NCI-H2081 treated with DMSO at 0.1 percent for 48 hours (cell line): ENCODE measurements at places on chromosomes 16 and 17.

DNA sequence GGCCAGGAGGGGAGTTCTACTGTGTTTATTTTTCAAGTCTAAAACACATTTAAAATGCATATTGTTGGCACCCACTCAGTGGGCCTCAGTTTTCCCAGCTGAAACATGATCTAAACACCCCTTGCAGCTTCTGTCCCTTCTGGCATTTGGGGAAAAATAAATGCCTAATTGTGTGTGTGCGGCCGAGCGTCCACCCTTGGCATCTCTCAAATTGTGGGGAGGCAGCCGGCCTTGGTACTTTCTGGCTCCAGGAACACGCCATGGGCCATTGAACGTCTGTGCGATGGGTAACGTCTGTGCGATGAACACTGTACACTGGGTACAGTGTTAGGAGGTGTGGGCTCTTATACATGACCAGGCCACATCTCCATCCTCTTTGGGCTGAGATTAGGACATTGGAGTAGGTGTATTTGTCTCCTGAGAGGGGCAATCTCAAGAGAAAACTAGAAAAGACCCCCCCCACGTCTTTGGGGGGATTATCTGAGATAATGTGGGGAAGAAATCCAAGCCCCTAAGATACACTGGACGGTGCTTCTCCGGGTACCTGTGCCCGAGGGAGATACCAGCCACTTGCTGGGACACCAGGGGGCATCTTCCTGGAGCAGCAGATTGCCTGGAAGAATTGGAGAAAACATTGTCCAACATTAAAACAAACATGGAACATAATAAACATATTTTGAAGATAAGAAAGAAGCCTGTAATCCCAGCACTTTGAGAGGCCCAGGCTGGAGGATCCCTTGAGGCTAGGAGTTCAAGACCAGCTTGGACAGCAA lies 54.9 kb downstream of the RAB11FIP4 start:
- DNase-seq: no peak

- DNase-seq: no peak
Observed at GRCh38 chr16:74738113-74738541, 36.5 kb downstream of the FA2H start.

- DNase-seq: no peak
Observed at GRCh38 chr16:67430977-67431774, at the start of gene HSD11B2. Gene HSD11B2 (plus strand): TSS chr16:67431121. CDS start chr16:67431249, 128 bp downstream.

DNA sequence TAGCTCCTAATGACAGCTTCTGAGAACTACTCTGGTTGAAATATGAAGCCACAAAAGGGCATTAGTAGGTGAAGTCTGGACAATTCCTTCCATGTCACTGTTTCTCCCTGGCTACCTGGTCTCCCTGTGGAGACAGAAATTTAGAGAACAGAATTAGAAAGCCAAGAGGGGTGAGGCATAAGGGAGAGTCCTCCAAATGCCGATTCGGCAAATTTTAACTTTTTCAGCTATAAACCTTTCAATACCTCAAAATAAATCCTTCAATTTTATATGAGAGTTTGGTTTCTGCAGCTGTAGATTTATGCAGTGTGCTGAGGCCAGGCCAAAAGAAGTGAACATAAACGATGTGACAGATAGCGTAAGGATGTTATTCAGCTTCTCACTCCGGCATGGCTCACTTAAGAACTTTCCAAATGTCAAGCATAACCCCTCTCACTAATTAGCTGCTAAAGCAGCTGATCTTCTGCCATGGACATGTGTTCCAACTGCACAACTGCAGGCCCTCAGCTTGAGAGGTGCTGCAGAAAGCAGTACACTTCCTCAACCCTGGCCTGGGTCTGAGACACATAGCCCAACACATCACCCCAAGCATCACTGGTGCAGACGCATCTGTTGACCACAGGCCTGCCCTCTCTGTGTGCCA lies 247.9 kb upstream of the SOX9 start:
- no peak for DNase-seq

DNA sequence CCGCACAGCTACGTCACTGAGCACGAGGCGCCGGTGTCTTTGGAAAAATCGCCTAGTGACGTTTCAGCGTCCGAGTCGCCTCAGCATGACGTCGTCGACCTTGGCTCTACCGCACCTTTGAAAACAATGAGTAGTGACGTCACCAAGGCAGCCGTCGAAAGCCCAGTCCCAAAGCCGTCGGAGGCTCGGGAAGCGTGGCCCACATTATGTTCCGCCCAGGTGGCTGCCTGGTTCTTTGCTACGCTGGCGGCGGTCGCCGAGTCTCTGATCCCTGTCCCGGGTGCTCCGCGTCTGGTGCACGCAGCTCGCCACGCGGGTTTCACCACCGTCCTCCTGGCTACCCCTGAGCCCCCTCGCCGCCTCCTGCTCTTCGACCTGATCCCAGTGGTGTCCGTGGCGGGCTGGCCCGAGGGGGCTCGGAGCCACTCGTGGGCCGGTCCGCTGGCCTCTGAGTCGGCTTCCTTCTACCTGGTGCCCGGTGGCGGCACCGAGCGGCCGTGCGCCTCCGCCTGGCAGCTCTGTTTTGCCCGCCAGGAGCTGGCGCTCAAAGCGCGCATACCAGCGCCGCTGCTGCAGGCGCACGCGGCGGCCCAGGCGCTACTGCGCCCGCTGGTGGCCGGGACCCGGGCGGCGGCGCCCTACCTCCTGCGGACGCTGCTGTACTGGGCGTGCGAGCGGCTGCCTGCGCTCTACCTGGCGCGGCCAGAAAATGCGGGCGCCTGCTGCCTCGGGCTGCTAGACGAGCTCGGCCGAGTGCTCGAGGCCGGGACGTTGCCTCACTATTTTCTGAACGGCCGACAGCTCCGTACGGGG lies 1.5 kb downstream of the TMEM102 start:
- DNase-seq: no peak

GRCh38 chr16:83305092-83305491 lies 502.7 kb upstream of the HSBP1 start:
- no peak for DNase-seq

DNA sequence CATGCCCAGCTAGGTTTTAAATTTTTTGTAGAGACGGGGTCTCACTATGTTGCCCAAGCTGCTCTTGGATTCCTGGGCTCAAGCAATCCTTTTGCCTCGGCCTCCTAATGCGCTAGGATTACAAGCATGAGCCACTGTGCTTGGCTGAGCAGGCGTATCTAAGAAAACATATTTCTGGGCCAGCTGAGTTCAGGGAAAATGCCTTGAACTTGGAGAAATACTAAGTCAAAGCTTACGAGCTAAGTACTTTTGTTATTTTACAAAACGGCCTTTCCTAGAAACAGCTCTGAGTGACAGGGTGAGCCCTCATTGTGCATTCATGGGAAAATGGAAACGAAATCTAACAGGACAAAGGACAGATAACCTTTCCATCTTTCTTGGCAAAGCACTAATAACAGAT lies 24.7 kb downstream of the DNAI2 start:
- no peak for DNase-seq

- no peak for DNase-seq
Observed at GRCh38 chr17:28466521-28467048, 6.9 kb upstream of the SLC13A2 start.

- DNase-seq: no peak
Observed at GRCh38 chr17:77437017-77437416, 296.2 kb downstream of the SEC14L1 start.

DNA sequence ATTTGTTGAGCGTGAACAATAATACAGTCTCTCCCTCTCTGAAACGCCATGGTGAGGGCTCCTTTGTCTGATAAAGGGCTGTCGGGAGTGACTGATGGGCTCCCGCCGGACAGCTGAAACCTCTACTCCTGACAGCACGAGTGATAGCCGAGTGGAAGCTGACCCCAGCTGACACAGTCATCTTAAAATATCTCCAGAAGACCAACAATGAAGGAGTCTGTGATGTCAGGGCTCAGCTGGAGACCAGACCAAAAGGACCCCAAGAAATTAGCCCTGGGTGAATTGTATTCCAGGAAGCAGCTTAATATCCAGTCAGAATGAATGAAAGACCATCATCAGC lies 22.4 kb downstream of the CCDC182 start:
- DNase-seq: no peak

DNA sequence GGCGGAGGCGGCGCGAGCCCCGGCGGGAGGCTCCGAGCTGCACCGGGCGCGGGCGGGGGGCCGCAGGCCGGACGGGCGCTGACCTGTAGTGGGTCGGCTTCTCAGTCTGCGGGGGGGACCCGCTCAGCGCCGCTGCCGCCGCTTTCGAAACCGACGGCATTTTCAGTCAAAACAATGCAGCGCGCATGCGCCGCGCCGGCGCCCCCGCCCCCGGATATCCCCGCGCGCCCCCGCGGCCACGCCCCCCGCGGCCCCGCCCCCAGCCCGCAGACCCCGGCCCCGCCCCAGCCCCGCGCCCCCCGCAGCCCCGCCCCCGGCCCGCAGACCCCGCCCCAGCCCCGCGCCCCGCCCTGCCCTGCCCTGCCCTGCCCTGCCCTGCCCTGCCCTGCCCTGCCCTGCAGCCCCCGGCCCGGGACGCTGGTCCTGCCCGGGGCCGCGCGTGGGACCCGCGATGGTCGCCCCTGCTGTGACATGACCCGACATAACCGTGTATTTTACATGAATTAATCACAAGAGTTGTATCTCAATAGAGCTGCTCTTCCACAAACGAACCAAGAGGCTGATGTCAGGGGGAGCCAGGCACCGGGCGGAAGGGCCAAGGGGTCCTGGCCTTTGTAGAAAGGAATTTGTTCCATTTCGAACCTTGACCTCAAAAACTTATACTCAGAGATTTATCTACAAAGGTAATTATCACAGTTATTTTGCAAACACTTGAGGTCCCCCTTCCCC lies at the start of gene UNKL:
Gene UNKL (minus strand): TSS at position 173 of the 729 bp plus-strand sequence. CDS start 13 bp downstream, at position 160.
- no peak for DNase-seq

DNA sequence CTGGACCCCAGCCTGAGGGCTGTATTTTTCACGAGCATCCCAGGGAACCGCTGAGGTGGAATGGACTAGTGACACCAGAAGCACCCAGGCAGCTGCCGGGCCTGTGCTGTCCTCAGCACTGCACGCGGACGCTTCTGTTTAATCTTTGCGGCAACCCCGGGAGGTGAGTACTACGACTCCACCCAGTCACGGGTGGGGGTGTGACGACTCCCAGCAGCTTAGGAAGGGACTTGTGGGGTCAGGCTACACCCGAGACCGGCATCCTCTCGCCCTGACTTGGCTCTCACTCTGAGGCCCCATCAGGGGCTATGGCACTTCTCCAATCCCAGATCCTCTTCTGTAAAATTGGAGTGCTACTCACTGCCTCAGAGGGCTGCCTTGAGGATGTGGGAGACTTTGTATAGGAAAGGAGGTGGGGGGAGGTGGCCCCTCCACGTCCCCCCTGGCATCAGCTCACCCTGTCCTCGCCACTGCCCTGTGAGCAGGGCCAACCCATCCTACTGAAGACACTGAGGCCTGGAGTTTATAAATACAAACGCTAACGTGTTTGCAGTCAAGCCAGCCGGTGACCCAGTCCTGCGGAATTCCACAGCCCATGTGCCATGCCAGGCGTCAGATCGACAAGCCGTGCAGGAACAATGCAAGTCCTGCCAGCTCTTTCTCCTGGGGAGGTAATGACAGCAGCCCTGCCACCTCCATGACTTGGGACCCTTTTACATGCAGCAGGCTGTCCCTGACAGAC lies 44.4 kb downstream of the PPL start:
- DNase-seq: no peak

DNA sequence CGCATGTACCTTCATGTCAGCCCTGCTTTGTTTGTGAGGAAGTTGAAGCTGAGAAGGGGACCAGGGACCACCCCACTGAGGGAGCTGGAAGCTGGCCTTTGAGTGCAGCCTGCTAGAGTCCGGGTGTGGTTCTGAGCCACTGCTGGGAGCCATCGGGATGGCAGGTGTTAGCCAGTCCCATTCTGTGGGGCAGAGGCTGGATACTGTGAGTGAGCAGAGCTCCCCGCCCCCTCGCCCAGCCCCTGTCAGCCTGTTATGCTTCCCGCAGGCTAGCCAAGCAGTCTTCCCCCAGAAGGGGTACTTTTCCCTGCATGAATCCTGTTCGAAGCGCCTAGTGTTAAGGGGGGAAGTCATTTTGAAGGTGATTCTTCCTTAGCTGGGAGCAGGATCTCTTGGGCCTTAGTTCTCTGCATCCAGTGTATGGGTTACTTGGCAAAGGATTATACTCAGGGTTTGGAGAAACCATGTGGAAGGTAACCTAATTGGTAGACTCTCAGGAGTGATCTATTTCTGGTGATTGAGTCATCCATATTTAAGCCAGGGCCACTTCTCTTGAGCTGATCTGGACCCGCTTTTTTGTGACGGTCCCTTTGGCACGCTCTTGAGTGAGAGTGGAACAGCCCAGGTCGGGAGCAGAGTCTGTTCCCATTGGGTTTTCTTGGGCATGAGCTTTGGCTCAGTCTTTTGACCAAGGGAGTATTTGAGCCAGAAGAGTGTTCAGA lies 23.8 kb downstream of the AKAP1 start:
- DNase-seq: no peak

- DNase-seq: no peak
Observed at GRCh38 chr16:52925143-52925542, 127.6 kb downstream of the CHD9NB start.

- no peak for DNase-seq
Observed at GRCh38 chr17:82767041-82767754, 15.3 kb downstream of the TBCD start.

- DNase-seq: no peak
Observed at GRCh38 chr17:44972953-44973352, 4.8 kb upstream of the C1QL1 start.

GRCh38 chr16:53053967-53054669 lies 673 bp upstream of the CHD9 start:
- DNase-seq: no peak

DNA sequence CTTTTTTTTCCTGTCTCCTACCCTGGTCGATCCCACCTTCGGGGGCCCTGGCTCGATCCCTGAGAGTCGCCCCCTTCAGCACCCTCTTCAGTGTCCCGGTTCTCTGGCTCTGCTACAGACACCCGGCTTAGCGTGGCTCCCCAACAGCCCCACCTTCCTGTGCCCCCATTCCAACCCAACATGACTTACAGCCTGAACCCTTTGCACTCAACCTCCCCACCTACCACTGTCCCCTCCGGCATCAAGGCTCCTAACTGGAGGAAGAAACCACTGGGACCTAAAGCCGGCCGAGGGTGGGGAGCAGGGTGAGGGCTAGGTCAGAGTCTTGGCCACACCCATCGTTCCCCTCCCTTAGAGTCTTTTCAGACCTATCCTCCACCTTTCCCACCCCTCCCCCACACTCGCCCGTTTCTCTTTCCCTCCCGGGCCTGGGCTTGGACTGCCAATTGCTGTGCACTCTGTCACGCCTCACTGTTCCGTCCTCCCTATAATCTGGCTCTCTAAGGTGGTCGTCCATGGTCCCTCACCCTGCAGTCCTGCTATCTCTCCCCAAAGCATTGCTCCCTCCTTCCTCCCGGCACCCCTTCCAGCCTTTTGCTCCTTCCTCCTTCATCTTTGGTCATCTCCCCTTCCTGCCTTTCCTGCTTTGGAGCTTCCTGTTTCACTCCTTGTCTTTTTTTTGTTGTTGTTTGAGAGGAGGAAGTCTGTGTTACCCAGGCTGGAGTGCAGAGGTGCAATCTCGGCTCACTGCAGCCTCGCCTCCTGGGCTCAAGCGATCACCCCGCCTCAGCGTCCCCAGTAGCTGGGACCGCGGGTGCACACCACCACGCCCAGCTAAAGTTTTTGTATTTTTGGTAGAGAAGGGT lies 890 bp upstream of the CLDN7 start:
- no peak for DNase-seq

- DNase-seq: no peak
Observed at GRCh38 chr16:70438969-70439862, at the start of gene ST3GAL2. Gene ST3GAL2 (minus strand): TSS chr16:70439100. CDS start chr16:70398530, 40,570 bp downstream.

- DNase-seq: no peak
Observed at GRCh38 chr17:81719410-81720266, 7.6 kb downstream of the SLC25A10 start.

GRCh38 chr17:49588726-49589576 lies 13.3 kb downstream of the NXPH3 start:
- DNase-seq: no peak

GRCh38 chr16:70746040-70746707 lies 54.8 kb downstream of the VAC14 start:
- DNase-seq: no peak
